Stimulated activated CD4-positive, alpha-beta T cell treated with anti-CD3 and anti-CD28 coated beads, Interleukin-12 subunit alpha, Interleukin-12 subunit beta, amount 100 ng/mL, for 24 hours (primary cell): ENCODE measurements at places on chromosomes 5 and 9.

- DNase-seq, result no peak
Measured at GRCh38 chr9:120736881-120737280, 22.6 kb upstream of the MEGF9 start.

DNA sequence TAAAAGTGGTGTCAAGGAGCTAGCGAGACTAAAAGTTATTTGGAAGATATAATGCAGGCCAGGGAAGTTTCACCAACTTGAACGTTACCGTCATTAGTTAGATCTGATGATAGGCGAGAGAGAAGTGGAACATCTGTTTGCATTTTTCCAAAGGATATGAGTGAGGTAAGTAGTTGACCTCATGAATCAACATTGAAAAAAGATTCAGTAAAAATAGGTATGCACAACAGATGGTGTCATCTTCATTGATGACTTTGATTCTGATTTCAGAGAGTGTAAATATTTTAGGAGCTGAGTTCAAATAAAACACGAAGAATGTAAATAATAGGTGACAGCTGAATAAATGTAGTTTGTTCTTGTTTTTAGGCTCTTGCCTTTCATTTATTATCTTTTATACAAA is 998.9 kb upstream of the CDH6 start:
- DNase-seq, result no peak

DNA sequence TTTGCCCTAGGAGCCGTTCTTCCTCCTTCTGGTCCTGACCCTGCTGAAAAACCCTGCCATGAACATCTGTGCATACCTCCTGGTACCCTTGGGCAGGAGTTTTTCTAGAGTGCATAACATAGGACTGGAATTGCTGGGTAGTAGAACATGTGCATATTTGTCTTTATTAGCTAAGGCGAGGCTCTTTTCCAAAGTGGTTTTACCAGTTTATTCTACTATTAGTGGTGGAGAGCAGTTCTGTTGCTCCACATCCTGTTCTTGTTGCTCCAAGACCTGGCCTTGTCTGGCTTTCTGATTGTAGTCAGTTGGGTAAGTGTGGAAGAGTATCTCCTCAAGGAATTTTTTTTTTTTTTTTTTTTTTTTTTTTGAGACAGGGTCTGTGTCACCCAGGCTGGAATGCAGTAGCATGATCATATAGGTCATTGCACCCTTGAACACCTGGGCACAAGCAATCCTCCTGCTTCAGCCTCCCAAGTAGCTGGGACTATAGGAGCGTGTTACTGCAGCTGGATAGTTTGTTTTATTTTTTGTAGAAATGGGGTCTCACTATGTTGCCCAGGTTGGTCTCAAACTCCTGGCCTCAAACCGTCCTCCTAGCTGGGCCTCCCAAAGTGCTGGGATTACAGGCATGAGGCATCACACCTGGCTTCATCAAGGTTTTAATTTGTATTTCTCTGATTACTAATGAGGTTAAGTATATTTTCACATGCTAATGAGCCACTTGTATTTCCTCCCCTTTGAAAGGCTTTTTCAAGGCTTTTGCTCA is 85.2 kb downstream of the SPRY4 start:
- no peak for DNase-seq

DNA sequence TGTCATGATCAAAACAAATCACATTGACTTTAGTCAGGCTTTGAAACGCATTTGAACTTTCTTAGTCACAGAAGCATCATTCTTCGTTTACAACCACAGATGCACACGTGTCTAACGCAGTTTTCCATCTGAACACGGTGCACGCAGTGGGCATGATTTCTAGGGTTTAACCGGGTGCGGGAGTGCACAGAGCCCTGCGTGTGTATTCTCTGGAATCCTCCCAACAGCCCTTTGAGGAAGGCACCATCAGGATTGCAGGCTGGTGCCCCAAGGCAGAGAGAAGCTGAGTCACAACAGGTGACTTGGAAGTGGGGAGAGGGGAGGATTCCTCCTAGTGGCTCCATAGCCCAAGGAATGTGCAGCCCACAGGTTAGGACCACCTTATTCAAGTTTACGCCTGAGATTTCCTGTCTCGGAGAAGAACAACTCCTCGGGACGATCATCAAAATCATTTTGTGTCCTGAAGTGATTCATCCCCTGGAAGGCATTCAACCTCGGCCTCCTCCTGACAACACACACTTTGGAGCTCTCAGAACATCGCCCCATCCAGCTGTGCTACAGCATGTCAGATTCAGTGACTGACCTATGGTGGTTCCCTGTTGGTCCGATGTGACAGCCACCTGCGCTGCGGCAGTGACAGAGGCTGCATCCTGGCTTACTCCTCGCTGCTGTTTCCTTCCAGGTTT is 13.1 kb downstream of the ROPN1L start:
- DNase-seq, result no peak

- DNase-seq, result no peak
Measured at GRCh38 chr5:172438319-172438668, 16.0 kb downstream of the SH3PXD2B start.

- no peak for DNase-seq
Measured at GRCh38 chr5:1732945-1733344, 66.7 kb downstream of the MRPL36 start.

DNA sequence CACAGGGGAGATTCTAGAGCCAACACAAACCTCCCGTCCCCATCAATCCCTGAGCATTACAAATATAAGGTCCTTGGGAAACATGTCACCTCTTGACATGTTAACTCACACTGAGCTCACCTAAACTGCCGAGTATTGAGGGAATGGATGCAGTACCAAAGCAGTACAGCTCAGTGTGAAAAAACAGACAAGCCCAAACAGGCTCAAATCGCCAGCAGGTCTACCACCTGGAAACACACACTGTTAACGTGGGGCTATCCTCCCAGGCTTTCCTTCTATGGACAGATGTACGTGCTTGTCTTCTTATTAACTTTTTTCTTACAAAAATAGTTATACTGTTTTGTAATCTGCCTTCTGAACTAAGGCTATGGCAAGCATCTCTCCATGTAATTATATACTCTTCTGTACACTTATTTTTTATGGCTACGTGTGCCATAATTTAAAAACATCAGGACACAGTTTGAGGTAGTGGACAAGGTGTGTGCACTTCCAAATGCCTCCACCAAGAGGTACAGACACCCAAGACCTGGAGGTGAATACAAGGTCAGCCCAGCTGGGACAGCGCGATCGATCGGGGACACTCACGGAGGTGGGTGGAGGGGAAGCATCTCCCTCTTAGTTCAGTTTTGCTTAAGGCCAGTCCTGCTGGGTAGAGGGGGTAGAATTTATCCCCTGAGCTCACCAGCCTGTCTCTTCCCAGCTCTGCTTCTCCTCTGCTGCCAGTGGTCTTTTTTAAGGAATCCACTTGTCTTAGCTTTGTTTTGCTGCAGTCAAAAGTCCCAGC is 76.5 kb downstream of the DAP start:
- no peak for DNase-seq

- DNase-seq, result no peak
Measured at GRCh38 chr5:172568308-172568910, 72.7 kb upstream of the NEURL1B start.

DNA sequence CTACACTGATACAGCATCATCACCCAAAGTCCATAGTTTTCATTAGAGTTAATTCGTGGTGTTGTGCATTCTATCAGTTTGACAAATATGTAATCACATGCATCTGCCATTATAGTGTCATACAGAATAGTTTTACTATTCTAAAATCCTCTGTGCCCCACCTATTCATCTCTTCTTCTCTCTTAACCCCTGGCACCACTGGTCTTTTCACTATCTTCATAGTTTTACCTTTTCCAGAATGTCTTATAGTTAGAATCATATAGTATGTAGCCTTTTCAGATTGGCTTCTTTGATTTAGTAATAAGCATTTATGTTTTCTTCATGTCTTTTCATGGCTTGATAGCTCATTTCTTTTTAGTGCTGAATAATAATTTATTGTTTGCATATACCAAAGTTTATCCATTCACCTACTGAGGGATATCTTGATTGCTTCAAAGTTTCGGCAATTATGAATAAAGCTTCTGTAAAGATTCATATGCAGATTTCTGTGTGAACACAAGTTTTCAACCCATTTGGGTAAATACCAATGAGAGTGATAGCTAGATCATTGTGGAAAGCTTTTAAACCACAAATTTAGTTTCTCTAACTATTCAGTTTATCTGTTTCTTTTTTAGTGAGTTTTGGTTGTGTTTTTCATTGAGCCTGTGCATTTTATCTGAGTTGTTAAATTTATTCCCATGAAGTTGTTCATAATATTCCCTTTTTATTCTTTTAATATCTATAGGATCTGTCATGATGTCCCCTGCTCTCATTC is 84.9 kb downstream of the RALGPS1 start:
- DNase-seq, result no peak
